ENCODE measurements at places on chromosomes 1 and 21.

GRCh38 chr1:241810769-241811405, 37.1 kb upstream of the EXO1 start:
- DNase-seq: no peak

GRCh38 chr21:44303490-44303981, 3.7 kb downstream of the PFKL start:
- DNase-seq: no peak

DNA sequence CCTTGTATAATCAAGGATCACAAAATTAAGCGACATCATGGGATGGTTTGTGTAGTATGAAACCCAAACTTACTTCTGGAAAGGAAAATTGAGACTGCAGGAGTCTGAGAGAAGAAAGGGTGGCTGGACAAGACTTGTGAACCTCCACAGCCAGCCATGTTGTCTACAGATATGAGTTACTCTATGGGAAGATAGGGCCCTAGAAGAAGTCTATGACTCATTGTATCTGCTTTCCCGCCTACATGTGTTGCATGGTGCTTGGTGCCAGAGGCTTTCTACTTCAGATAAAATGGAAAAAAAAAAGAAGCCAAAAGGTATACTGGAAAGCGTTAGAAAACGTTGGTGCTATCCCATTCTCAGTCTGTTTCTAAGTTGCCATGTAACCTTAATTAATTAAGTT, 18.7 kb upstream of the OR6N2 start:
- DNase-seq: no peak

- DNase-seq: peak; percentile 90
Observed at GRCh38 chr1:155688324-155689080, at the start of gene YY1AP1. TSS of gene YY1AP1 (minus strand) at chr1:155688774. CDS start at chr1:155680436, 8,338 bp downstream.

DNA sequence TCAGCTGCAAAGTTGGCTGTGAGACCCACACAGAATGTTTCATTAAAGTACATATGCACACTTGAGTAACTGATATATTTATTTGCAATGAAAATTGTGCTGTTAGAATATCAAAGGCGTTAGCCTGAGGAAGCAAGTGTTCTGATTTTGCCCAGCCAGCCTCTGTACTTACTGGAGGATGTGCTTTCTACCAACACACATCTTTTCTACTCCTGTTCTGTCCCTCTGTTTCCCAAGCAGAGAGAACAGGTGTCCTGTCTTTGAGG, 31.4 kb downstream of the ELAVL4 start:
- no peak for DNase-seq

- no peak for DNase-seq
Observed at GRCh38 chr1:101854271-101854670, 142.5 kb downstream of the OLFM3 start.

GRCh38 chr1:79587229-79587628, 580.7 kb upstream of the ADGRL4 start:
- DNase-seq: no peak

DNA sequence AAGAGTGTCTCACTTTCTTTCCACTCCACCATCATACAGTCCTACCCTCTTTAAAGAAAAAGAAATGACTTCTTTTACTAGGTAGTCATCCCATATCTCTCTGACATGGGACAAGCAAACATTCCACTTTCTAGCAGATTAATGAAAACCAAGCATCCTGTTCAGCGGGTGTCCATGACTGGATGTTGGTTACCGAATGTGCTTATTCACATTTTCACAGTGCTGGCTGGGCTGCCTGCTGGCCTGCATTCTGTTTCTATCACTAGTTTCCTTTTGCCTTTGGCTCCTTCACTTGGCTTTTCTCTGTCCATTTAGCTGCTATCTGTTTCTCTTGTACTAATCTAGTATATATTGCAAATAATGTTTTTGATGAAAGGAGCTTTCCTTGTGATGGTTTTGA, 598.4 kb downstream of the RWDD3 start:
- DNase-seq: no peak

DNA sequence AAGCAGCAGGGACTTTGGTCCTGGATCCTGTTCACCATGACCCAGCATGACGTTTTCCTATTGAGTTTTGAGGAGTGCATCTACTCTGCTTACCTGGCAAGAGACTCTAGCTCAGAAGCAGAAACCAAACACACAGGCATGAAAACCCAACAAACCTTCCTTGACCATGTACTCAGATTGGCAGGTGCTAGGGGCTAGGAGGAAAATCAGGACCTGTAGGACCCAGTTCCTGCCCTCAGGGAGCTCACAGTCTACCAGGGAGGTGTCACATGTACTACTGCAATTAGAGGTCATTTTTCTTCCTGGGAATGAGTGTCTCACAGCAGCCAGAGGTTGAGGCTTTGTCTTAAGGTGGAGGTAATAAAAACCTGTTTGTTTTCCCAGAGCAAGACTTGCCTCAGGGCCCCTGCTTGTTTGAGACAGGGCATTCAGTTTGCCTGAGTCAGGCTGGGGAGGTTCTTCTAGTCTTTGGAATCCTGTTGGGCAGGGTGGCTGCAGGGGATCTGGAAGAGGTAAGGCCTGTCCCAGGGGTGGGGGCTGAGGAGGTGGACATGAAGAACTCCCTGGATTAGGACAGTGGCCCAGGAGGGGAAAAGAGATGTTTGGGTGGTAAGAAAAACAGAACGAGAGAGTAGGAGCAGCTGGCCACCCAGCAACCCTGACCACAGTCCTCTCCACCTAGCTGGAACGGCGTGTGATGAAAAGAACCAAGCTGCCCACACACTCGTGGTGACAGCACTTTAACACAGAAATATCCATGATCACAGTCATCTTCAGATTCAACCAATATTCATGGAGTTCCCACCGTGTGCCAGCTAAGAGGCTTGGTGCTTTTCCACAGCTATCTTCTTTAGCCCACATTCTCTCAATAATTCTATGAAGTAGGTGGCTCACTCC, 30.8 kb downstream of the IER5 start:
- no peak for DNase-seq

DNA sequence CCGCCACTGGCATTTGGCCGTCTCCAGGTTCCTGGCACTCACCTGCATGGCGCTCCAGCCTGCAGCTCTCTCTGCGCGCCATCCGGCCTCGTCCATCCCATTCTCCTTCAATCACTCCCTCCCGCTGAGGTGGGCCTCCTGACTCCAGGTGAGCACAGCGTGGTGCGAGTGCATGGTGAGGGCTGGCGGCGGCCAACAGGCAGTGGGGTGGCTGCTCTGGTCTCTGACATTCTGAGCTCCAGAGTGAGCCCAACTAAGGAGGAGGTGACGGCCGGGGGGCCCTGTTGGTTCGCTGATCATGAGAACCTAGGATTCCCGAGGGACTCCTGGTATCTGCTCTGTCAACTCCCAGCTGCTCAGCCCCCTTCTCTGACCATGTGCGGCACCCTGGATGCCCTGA, 130.4 kb downstream of the AJAP1 start:
- no peak for DNase-seq

DNA sequence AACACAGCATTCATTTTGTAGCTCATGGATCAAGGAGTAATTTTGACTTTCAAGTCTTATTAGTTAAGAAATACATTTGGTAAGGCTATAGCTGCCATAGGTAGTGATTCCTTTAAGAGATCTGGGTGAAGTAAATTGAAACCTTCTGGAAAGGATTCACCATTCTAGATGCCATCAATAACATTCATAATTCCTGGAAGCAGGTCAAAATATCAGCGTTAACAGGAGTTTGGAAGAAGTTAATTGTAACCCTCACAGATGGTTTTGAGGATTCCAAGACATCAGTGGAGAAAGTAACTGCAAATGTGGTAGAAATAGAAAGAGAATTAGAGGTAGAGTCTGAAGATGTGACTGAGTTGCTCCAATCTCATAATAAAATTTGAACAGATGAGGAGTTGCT, 216.6 kb downstream of the GREM2 start:
- DNase-seq: no peak

DNA sequence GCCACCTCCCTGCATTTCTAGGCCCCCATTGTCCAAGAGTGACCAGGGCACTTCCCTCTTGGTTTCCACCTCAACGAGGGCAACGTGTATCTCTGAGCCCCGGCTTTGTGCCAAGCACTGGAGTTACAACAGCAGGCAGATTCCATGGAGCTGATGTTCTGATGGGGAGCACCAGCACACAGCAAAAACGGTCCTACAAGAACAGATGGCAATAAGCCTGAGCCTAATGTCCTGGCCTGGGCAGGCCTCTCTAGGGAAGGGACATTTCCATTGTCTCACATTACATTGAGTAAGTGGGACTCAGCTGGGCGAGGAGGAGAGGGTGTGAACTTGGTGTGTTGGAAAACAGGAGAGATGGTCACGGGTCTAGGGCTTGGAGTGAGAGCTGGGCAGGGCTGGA, 27.2 kb upstream of the NPPB start:
- DNase-seq: no peak

- DNase-seq: no peak
Observed at GRCh38 chr1:239677362-239677761, 291.0 kb downstream of the CHRM3 start.

DNA sequence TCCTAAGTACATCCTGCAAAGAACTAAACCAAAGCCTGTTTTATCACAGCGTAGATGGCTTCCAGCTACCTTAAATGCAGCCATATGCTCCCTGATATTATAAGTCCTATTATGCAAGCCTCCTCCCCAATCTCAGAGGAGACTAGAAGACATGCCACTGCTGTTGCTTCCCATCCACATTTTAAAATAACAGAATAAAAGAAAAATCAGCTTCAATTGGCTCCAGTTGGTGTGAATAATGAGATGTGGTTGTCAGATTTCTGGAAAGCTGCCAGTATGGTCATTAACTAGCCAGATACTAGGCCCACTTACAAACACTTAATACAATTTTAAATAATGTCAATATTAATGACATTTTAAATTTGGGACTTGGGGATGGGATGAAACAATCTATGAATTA, 25.7 kb downstream of the WARS2 start:
- DNase-seq: no peak

- DNase-seq: no peak
Observed at GRCh38 chr1:26450908-26451307, 18.8 kb downstream of the DHDDS start.

DNA sequence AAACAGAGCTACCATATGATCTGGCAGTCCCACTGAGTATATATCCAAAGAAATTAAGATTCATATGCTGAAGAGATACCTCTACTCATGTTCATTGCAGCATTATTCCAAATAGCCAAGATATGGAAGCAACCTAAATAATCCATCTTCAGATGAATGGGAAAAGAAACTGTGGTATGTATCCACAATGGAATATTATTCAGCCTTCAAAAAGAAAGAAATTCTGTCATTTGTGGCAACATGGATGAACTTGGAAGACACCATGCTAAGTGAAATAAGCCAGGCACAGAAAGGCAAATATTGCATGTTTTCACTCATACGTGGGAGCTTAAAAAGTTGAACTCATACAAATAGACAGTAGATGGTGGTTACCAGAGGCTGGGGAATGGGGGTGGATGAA, 47.8 kb downstream of the UBE4B start:
- DNase-seq: no peak

DNA sequence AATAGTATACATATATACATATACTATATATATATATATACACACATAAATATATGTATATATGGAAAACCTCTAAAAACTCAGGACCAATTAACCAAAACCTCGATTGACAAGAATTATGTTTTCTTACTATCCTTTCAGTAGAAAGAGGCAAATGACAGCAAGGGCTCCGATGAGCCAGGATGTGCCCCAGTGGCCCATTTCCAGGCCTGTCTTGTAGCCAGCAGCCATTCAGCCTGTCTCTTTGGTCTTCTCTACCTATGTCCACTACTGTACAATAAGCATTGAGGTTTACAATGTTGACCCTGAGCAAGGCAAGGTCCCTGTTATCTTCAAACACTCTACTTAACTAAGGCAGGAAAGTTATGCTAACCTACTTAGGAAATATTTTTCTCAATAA, 9.8 kb downstream of the KCNA2 start:
- no peak for DNase-seq

- DNase-seq: no peak
Observed at GRCh38 chr1:17201201-17202021, 3.5 kb upstream of the PADI1 start.

GRCh38 chr1:220013497-220013896, 32.8 kb downstream of the EPRS1 start:
- peak; percentile 38 for DNase-seq

- DNase-seq: no peak
Observed at GRCh38 chr1:18555036-18555435, 74.3 kb downstream of the KLHDC7A start.

DNA sequence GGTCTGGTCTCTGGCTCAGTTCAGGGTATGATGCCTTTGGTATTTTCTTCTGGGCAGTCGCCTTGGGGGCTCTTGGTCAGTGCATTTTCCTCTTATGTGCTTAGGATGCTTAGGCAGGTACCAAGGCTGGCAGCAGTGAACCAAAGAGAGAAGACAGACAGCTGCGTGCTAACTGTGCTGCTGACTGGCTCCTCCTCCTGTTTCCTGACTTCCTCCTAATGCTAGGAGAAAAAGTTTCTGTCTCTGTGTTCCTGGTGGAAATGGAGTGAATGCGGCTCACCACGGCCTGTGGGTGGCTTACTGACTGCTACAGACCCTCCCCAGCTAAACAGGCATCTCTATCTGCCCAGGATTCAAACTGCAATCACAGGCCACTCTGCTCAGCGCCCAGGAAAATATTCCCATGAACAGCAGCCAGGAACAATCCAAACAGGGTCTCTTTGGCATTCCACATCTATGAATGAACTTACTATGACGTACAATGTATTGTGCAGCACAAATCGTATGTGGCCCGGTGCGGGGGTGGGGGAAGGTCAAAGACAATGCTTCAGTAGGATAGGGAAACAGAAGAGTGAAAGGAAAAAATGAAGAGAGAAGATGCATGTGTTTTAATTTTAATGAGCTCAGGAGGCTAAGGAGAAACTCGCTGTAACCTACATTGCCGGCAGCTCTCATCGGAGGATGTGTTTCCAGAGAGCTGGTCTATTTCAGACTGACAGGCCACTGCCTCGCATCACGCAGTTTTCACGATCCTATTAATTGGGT, 2.8 kb downstream of the ABCG1 start:
- DNase-seq: peak; percentile 23

DNA sequence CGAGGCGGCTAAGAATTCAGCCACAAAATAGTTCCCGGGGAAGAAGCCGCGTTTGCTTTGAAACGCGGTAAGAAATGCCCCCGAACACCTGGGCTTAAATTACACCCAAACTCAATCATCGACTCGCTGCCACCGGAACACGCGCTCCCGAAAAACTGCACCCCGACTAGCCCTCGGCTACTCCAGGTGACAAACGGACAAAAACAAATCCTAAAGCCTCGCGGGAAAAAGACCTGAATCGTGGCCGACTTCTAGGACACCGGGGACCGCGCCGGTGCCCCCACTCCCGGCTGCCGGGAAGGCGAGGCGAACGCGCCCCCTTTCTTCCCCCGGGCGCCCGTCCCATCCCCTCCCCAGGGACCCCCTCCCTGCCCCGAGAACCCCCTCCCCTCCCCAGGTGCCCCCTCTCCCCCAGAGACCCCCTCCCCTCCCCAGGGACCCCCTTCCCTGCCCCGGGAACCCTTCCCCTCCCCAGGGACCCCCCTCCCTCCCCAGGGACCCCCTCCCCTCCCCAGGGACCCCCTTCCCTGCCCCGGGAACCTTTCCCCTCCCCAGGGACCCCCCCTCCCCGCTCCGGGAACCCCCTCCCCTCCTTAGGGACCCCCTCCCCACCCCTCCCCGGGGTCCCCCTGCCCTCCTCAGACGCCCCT, 628 bp downstream of the C1orf159 start:
- no peak for DNase-seq

GRCh38 chr21:31103163-31103562, 64.9 kb upstream of the KRTAP19-8 start:
- DNase-seq: no peak

All from hippocampal formation (tissue), 2 donors.